ENCODE measurements at places on chromosomes 5 and 9. TPM values are rescaled to one million over a fixed set of nuclear protein-coding genes. Genes with fewer than 3 reads are reported as not detected.

The PPIC gene
- 1.7 TPM for total RNA-seq

GRCh38 chr5:66222455-66222854, 78.4 kb downstream of the SREK1 start:
- DNase-seq = no peak

DNA sequence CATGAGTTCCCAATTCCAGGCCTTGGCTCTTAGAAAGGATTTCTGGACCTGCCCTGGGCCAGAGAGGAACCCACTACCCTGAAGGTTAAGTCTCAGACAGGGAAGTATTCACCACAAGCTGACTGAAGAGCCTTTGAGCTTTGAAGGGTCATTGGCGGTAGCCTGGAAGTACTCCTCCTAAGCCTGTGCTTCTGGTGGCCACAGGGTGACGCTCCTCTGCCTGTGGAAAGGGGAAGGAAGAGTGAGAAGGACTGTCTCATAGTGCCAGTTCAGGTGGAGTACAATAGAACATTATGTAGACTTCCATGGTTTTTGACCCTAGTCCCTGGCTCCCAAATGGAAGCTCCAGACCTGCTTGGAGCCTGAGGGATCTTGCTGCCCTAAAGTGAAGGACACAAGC, 1233.2 kb upstream of the CDH6 start:
- no peak for DNase-seq

- no peak for DNase-seq
Measured at GRCh38 chr5:146484714-146485391, 31.1 kb downstream of the GPR151 start.
